Esophagus muscularis mucosa (tissue), 4 donors: ENCODE measurements at places on chromosomes 6 and 20. TPM values are rescaled to one million over a fixed set of nuclear protein-coding genes. Genes with fewer than 3 reads are reported as not detected.

GRCh38 chr6:157597461-157598312 is 216.7 kb downstream of the ZDHHC14 start:
- H3K36me3 ChIP-seq = peaks cover 5% of the 10 kb centered on the region
- H3K4me3 ChIP-seq = no peak overlapping the region
- H3K27ac ChIP-seq = no peak overlapping the region
- no peaks in the 10 kb centered on the region for H3K27me3 ChIP-seq

The TMEM74B gene
- total RNA-seq = 2.1 TPM

DNA sequence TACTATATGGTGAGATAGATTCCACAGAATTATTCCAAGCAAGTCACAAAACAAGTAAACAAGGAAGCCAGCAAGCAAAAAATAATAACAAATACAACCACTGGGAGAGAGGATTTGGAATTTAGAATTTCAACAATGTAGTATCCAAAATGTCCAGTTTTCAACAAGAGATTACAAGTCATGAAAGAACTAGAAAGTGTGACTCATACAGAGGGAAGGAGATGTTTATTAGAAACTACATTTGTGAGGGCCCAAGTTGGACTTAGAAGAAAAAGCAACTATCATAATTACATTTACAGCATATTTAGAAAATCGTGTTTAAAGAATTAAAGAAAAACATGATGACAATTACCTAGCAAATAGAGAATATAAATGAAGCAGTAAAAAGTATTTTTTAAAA is 494.6 kb upstream of the ID4 start:
- no peaks in the 10 kb centered on the region for H3K36me3 ChIP-seq
- DNase-seq = no peak
- H3K27me3 ChIP-seq = no peaks in the 10 kb centered on the region
- no peak overlapping the region for H3K4me3 ChIP-seq
- H3K4me1 ChIP-seq = no peaks in the 10 kb centered on the region

GRCh38 chr20:20549704-20550103 is 162.7 kb downstream of the RALGAPA2 start:
- H3K27me3 ChIP-seq = no peaks in the 10 kb centered on the region
- H3K4me3 ChIP-seq = no peak overlapping the region
- H3K27ac ChIP-seq = no peak overlapping the region
- H3K4me1 ChIP-seq = no peaks in the 10 kb centered on the region
- H3K36me3 ChIP-seq = peaks cover 3% of the 10 kb centered on the region

DNA sequence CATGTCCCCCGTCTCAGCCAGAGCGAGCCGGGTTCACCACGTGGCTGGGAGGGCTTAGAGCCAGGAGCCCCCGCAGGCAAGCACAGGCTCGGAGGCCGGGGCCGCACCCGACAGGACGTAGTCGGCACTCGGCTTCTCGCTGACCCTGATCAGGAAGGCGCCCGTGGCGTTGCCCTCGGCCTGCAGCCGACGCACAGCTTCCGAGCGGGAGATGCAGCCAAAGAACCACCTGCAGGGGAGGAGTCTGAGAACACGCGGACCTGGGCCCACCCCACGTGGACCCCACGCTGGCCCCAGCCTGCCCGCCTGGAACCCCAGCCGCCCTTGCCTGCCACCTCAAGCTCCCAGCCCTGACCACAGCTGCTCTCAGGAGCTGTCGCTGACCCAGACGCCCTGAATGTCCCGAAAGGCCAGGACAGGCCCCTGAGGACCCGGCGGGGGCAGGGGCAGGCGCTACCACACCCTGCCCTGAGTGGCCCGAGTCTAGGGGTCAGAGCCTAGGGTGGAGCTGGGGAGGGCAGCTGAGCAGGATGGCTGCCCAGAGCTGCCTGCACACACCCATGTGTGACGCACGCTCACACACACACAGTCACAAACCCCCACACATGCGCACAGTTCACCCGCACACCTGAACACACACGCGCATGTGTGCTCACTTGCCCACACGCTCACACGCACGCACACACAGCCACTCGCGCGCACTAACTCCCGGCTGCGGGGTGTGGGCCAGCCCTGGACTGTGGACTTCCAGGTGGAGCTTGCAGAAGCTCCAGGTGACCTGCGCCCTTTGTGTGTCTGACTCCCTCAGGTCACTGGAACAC is 2.1 kb downstream of the PTK6 start:
- no peak for DNase-seq
- H3K4me3 ChIP-seq = no peak overlapping the region
- H3K36me3 ChIP-seq = no peaks in the 10 kb centered on the region
- no peak overlapping the region for H3K27ac ChIP-seq

The PI3 gene
- total RNA-seq = 1.0 TPM

The C6orf163 gene
- total RNA-seq = 2.7 TPM

The PTCHD4 gene
- 2.7 TPM for total RNA-seq

- H3K27me3 ChIP-seq = no peaks in the 10 kb centered on the region
- H3K4me3 ChIP-seq = no peak overlapping the region
- DNase-seq = no peak
- no peaks in the 10 kb centered on the region for H3K4me1 ChIP-seq
- H3K27ac ChIP-seq = no peak overlapping the region
- no peaks in the 10 kb centered on the region for H3K36me3 ChIP-seq
Observed at GRCh38 chr6:147806697-147807096, 298.2 kb downstream of the SAMD5 start.

The CEP85L gene
- 13.5 TPM for total RNA-seq

DNA sequence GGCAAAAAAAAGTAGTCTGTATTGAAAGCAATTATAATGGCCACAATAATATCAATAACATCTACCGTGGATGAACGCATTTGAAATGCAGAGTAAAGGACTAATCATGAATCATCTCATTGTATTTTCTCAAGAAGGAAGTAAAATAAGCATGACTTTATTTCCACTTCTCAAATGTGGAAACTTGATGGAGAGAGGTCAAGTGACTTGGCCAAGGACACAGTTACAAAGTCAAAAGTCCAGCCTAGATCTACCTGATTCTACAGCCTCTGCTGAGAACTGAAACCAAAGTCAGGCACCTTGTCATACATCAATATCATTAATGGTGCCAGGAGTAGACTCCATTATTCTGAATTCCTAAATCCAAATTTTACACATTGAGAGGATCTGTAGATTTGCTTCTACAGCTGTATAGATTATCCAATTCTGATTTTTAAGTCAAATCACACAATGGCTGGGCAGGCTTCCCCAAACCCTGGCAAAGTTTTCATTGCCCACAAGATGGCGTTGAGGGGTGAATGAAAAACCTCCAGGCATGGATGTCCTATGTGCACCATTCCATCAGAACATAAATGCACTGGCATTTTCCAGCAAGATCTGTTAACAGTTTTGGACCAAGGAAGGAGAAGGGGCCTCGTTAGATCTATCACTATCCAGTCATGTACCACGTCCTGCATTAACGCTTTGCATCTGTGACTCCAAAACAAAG is 423.1 kb downstream of the MAFB start:
- no peaks in the 10 kb centered on the region for H3K36me3 ChIP-seq
- DNase-seq = peak; percentile 74
- H3K27me3 ChIP-seq = no peaks in the 10 kb centered on the region
- peaks cover 7% of the 10 kb centered on the region for H3K4me1 ChIP-seq

The ERVFRD-1 gene
- total RNA-seq = 0.11 TPM

DNA sequence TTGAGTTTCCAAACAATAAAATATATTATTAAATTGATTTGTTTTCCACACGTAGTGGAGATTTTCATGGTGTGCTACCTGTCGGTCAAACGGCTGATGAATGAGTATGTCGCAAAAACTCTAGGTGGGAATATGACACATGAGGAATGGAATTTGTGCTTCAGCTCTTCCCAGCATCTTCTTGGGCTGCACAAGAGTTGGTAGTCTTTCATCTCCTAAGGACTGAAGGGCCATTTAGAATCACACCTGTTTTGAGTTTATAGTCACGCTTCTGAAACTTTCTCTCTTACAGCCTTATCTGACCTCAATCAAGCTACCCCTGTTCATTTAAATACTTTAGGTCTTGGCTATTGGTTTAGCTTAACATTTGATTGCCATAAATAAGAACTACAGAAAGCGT is 157.7 kb upstream of the AKAP12 start:
- no peaks in the 10 kb centered on the region for H3K4me1 ChIP-seq
- DNase-seq = no peak
- H3K36me3 ChIP-seq = no peaks in the 10 kb centered on the region
- H3K27me3 ChIP-seq = no peaks in the 10 kb centered on the region
- H3K4me3 ChIP-seq = no peak overlapping the region

DNA sequence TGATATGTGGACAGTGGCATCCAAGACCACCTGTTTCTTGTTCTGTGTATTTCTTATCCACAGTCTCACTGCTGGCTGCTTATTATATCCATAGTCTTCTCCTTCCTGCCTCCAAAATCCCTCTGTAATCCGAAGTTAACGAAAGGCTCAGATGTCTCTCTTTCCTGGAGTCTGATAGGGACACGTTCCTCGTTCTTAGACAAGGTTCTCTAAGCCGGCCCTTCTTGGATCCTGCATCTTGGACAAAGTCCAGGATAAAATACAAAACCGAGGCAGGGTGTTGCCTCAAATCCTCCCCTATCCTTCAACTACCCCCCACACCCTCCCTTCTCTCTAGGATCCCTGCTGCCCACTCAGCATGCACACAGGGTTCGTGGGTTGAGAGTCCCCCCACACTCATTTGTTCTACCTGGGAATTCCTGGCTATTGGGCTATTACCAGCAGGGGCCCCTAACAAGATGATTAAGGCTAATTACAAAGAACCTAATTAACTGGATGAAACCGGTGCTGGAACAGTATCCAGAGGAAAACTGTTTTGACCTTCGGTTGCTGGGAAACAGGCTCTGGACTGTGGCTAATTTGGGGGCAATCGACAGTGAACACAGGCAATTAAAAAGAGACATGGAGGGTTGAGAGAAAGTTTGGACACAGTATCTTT is 32.7 kb upstream of the MRPS10 start:
- no peak overlapping the region for H3K27ac ChIP-seq
- peaks cover 24% of the 10 kb centered on the region for H3K36me3 ChIP-seq
- DNase-seq = no peak
- no peak overlapping the region for H3K4me3 ChIP-seq
- H3K4me1 ChIP-seq = peaks cover 12% of the 10 kb centered on the region
